ENCODE measurements at places on chromosomes 5 and 9. TPM values are rescaled to one million over a fixed set of nuclear protein-coding genes. Genes with fewer than 3 reads are reported as not detected.

Gene ZDHHC12
- 10.9 TPM for total RNA-seq

Gene CETN3
- total RNA-seq = 39.0 TPM

Gene SHISAL2B
- not detected for total RNA-seq

Gene SH3RF2
- 1.6 TPM for total RNA-seq

Gene TXNDC8
- not detected for total RNA-seq

Gene SPATA31E1
- not detected for total RNA-seq

Gene CTXN3
- 4.0 TPM for total RNA-seq

Gene NEURL1B
- total RNA-seq = 21.6 TPM

Gene IFNA13
- total RNA-seq = not detected

Gene DMRTA1
- total RNA-seq = 1.8 TPM

Gene EGR1
- 20.6 TPM for total RNA-seq

Gene OR1K1
- total RNA-seq = not detected

Gene BHMT2
- 7.5 TPM for total RNA-seq

Gene ANGPTL2
- total RNA-seq = 26.6 TPM

Gene SVEP1
- total RNA-seq = 27.3 TPM

Gene SPATA6L
- 4.7 TPM for total RNA-seq

Gene WDR38
- total RNA-seq = not detected

Gene EPB41L4B
- total RNA-seq = 8.9 TPM

Gene FOXD4
- total RNA-seq = 0.82 TPM

Gene THBS4
- total RNA-seq = 217 TPM

Gene ANKRD31
- total RNA-seq = 1.5 TPM

Gene GRAMD2B
- total RNA-seq = 44.5 TPM

Gene PAX5
- total RNA-seq = 3.4 TPM

Gene TAF11L6
- total RNA-seq = not detected

Gene OR1J2
- total RNA-seq = not detected

Gene BAAT
- total RNA-seq = 0.22 TPM

Gene CXCL14
- total RNA-seq = 63.1 TPM

Gene GAS1
- total RNA-seq = 146 TPM

Gene OR1L6
- not detected for total RNA-seq

Gene KLHL3
- 23.7 TPM for total RNA-seq

Gene ARHGEF37
- total RNA-seq = 19.0 TPM
